ENCODE measurements at places on chromosomes 12 and 14. TPM values are rescaled to one million over a fixed set of nuclear protein-coding genes. Genes with fewer than 3 reads are reported as not detected.

Gene RNF212B
- total RNA-seq: not detected

Gene STAT2
- total RNA-seq: 74.7 TPM

Gene LRIG3
- total RNA-seq: 6.9 TPM

Gene SYCP3
- not detected for total RNA-seq

Gene ARHGEF25
- total RNA-seq: 80.2 TPM

Gene MFAP5
- total RNA-seq: not detected

Gene SLC10A1
- not detected for total RNA-seq

Gene NKX2-1
- total RNA-seq: not detected

Gene FAM181A
- total RNA-seq: not detected

Gene CELA1
- not detected for total RNA-seq

Gene CCDC177
- total RNA-seq: 7.8 TPM

Gene B4GALNT3
- 3.3 TPM for total RNA-seq

Gene COX8C
- total RNA-seq: not detected

Gene RNASE3
- total RNA-seq: not detected

Gene GARIN6
- total RNA-seq: not detected

Gene ESRRB
- total RNA-seq: 1.7 TPM

Gene SAMD15
- total RNA-seq: 0.47 TPM

Gene HSP90AA1
- total RNA-seq: 610 TPM

Gene KRT3
- not detected for total RNA-seq

Gene POTEG
- not detected for total RNA-seq

Gene GALNT8
- 25.3 TPM for total RNA-seq

Gene OAS1
- not detected for total RNA-seq

Gene KLRC3
- not detected for total RNA-seq

Gene ANKS1B
- total RNA-seq: 11.3 TPM

Gene FIGNL2
- total RNA-seq: 107 TPM

Gene SMARCD1
- total RNA-seq: 152 TPM

Gene PRB2
- not detected for total RNA-seq

Gene TGM1
- total RNA-seq: 4.2 TPM
